A549 (cell line): ENCODE measurements at places on chromosomes 11 and 22.
A peak's percentile ranks its signal among the peaks of the same experiment; 100 is the strongest.

GRCh38 chr22:30420347-30421125, 5.0 kb upstream of the MTFP1 start:
- DNase-seq: no peak

- DNase-seq: no peak
These were observed 35.7 kb upstream of the ARFGAP3 start for GRCh38 chr22:42892571-42893316.

DNA sequence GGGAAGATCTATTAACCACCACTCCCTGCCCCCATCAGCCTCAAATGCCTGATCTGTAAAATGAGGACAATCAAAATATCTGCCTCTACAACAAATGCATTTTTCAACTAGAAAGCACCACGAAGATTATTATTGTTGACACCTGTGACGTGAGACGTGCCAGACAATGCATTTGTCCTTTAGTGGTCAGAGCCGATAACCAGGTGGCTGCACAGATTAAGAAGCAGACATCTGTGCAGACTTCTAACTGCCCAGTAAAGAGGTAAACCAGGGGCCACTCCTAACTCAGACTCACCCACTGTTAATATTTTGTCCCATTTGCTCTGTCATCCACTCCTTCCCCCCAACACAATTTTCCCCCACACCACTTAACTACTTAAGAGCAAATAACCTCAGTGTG, 11.7 kb downstream of the PLEKHA7 start:
- DNase-seq: no peak

DNA sequence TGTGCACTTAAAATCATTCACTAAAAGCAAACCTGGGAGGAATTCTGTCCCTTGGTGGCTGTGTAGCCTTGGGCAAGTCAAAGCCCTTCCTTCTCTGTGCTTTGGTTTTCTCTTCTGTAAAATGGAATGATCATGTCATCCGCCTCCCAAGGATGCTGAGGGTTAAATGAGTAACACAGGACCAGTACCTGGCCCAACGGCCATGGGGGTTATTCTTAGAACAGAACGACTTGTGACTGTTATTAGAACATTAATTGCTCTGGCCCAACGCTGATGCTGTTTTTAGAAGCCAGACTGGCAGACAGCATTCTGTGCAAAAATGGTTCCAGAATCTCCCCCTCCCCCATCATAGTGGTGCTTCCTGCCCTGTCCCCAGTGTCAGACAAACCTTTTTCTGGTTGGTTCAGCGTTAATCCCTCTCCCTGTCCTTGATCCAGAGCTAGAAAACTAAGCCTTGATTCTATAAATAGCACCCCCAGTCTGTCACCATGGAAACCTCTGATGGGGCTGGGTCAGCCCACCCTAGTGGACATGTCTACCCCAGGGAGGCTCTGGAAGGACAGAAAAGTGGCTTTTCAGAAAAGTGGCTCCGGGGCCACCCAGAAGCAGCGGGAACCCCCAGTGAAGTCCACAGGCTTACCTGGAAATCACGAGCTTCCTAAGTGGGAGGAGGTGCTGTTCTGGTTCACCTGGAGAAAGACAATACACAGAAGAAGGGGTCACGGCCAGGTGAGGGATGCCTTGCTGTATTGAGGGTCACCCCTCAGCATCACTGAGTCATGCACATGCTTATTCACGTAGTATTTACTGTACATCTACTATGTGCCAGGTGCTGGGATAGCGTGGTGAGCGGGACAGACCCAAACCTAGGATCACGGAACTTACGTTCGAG, 15.5 kb upstream of the TFIP11 start:
- no peak for DNase-seq

GRCh38 chr11:12206529-12206928, 96.1 kb downstream of the MICAL2 start:
- DNase-seq: no peak

- DNase-seq: no peak
These were observed 24.3 kb upstream of the GAB2 start for GRCh38 chr11:78441956-78442355.

GRCh38 chr11:113907681-113908080, 3.1 kb downstream of the HTR3B start:
- no peak for DNase-seq

DNA sequence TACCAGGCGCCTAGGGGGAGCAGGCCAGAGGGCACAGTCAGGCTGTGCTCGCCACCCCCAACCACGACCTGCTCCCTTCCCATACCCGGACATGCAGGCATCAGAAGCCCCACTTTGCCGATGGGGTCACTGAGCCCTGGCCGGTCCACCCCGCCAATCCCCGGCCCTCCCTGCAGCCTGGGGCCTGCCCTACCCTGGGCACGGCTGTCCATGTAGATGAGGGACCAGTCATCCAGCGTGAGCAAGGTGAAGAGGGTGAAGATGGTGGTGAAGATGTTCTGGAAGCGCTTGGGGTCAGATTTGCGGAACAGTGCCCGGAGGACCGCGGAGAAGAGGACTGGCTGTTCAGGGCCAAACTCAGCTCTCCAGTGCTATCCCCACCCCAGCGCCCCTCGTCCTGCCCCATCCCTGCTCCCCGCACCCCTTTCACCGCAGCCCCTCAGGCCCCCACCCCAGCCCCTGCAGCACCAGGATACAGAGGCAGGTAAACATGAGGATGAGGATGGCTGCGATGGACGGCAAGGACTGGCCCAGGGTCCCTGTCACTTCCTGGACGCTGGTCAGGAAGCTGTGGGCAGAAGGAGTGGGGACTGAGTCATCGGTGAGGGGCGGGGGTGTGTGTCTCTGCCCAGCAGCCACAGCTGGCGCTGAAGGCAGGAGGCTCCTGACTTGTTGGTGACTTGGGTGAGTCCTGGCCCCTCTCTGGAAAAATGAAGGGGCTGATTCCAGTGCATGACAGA, 5.5 kb downstream of the CATSPER1 start:
- peak; percentile 59 for DNase-seq

GRCh38 chr22:29871684-29872083, 11.3 kb upstream of the MTMR3 start:
- DNase-seq: no peak

GRCh38 chr11:3158131-3158591, 6.9 kb downstream of the OSBPL5 start:
- DNase-seq: no peak

- DNase-seq: no peak
These were observed 38.6 kb downstream of the IGF2 start for GRCh38 chr11:2100361-2101170.

DNA sequence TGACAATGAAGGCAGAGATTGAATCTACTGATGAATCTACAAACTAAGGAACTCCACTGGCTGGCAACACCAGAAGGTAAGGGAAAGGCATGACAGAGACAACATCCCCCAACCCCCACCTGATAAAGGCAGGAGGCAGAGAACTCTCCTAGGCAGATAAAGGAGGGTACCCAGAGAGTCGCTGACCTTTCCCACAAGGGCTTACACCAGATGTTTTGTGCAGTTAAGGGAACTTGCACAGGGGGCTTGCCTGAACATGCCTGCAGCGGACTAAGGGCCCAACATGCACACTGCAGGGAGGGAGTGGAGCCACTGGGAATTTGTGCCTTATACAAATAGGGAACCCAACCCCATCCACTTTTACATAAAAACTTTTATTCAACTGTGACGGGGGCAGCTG, 1996.9 kb upstream of the RAG2 start:
- no peak for DNase-seq

GRCh38 chr22:19981171-19981960, 35.3 kb downstream of the ARVCF start:
- DNase-seq: no peak

- peak; percentile 30 for DNase-seq
These were observed 27.5 kb upstream of the CRYBB3 start for GRCh38 chr22:25172153-25172552.

- no peak for DNase-seq
These were observed 5.7 kb upstream of the PPP6R2 start for GRCh38 chr22:50337262-50338041.

DNA sequence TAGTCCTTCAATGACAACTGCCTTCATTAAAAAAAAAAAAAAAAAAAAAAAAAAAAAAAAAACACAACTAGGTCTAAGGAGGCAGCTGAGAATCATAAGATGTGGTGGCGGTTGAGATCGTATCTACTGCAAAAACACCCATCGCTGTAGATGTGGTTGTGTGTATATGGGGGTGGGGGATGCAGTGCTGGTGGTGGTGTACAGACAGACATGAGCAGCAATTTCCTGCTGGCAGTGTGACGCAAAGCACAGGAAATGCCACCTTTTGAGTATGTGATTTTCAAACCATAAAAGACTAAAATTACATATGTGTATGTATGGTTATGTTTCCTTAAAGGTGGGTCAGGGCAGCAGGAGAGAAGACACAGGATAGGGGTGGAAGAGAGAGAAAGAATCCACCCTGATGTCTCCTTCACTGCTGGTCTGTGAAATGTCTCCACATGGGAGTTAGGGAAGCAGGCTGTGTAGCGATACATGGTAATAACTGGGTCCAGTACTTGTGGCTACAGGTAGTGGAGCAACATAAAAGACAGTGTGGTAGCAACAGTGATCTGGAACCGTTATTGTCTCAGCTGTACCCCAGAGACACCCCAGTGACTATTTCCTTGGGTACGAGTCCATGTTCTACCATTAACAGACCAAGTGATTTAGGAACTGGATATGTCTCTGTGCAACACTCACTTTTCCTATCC, 57.9 kb downstream of the SYTL2 start:
- no peak for DNase-seq
